Stimulated activated CD4-positive, alpha-beta T cell treated with anti-CD3 and anti-CD28 coated beads, Interleukin-1b, Interleukin-23, amount 100 ng/mL, for 1 hour (primary cell): ENCODE measurements at places on chromosomes 12 and 14.

- no peak for DNase-seq
These were observed 8.8 kb downstream of the BCL7A start for GRCh38 chr12:122030424-122031035.

DNA sequence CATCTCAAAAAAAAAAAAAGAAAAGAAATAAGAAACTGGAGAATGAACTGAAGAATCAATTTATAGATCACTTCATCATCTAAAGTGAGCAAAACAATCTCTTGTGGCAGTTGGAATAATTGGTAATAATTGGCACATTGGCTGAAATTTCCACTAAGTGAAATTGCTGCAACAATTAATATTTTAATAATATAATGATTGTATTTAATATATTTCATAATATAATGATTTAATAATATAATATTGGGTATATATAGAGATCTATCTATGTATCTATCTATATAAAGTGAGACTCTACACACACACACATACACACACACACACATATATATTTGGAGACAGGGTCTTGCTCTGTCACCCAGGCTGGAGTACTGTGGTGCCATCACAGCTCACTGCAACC, 81.2 kb upstream of the PRICKLE1 start:
- DNase-seq, result no peak

GRCh38 chr12:92961949-92962348, 32.9 kb upstream of the EEA1 start:
- no peak for DNase-seq

DNA sequence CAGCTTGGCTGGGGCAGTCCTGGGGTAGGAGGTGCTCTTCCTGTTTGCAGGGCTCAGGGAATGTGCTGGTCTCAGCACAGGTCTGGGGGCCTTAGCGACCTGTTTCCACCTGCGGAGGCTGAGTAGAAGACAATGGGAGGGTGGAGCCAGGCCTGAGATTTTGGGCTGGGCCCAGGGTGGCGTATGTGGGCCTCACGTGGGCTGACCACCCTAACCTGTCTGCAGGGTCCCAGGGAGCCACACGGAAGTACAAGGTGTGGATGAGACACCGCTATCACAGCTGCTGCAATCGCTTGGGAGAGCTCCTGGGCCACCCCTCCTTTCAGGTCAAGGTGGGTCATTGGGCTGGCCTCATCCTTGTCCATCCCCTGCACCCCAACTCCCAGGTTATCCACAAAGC, 1.1 kb downstream of the NOC4L start:
- no peak for DNase-seq

DNA sequence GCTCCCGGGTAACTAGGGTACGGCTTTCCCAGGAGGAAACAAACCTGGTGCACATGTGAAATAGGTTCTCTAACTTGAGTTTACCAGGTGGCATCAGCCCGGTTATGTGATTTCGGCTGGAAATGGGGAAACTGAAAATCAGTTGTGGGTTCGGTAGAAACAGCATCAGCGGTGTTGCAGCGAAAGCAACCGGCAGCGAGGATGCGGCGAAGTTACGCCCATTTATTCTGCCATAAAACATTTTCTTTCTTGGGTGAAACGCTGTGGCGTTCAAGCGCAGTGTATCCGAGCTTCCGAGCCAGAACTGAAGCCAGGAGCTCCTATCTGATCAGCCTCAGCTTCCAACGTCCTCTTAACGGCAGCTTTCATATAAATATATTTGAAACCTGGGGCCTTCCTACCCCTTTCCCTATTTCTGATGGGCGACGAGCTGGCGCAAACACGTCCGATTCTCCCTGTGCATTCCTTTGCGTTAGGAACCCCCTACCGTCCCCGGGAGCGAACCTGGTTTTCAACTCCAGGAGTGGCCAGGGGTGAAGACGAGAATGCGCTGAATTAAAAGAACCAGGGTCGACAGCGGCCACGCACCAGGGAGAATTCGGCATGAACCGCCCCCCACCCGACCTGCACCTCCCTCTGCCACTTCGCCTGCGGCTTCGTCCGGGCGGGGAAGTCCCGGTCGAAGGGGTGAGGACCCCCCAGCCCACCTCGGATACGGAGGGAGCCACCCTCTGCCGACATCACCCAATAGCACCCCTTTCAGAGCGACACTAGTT, 1.6 kb downstream of the DPF3 start:
- no peak for DNase-seq

DNA sequence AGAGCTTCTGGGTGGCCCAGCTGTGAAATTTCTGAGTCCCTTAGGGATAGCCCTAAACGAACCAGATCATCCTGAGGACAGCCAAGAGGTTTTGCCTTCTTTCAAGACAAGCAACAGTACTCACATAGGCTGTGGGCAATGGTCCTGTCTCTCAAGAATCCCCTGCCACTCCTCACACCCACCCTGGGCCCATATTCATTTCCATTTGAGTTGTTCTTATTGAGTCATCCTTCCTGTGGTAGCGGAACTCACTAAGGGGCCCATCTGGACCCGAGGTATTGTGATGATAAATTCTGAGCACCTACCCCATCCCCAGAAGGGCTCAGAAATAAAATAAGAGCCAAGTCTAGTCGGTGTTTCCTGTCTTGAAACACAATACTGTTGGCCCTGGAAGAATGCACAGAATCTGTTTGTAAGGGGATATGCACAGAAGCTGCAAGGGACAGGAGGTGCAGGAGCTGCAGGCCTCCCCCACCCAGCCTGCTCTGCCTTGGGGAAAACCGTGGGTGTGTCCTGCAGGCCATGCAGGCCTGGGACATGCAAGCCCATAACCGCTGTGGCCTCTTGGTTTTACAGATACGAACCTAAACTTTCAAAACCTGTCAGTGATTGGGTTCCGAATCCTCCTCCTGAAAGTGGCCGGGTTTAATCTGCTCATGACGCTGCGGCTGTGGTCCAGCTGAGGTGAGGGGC, 38.9 kb downstream of the DAD1 start:
- DNase-seq, result no peak

GRCh38 chr12:131826097-131826928, 1.9 kb upstream of the MMP17 start:
- DNase-seq, result no peak

DNA sequence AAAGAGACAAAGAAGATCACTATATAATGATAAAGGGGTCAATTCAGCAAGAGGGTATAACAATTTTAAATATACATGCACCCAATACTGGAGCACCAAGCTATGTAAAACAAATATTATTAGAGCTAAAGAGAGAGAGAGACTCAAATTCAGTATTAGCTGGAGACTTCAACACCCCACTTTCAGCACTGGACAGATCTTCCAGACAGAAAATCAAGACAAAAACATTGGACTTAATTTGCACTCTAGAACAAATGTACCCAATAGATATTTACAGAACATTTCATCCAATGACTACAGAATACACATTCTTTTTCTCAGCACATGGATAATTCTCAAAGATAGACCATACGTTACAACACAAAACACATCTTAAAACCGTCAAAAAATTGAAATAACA, 81.0 kb downstream of the KLHL28 start:
- no peak for DNase-seq

GRCh38 chr14:86022031-86022629, 492.2 kb downstream of the FLRT2 start:
- DNase-seq, result no peak

GRCh38 chr12:93010461-93010860, 81.4 kb upstream of the EEA1 start:
- no peak for DNase-seq

GRCh38 chr14:52706286-52706685, 714 bp upstream of the PSMC6 start:
- DNase-seq, result no peak

GRCh38 chr12:3489057-3489456, 1.9 kb upstream of the PRMT8 start:
- DNase-seq, result no peak

GRCh38 chr14:99559286-99559990, 44.6 kb downstream of the CCDC85C start:
- DNase-seq, result no peak

DNA sequence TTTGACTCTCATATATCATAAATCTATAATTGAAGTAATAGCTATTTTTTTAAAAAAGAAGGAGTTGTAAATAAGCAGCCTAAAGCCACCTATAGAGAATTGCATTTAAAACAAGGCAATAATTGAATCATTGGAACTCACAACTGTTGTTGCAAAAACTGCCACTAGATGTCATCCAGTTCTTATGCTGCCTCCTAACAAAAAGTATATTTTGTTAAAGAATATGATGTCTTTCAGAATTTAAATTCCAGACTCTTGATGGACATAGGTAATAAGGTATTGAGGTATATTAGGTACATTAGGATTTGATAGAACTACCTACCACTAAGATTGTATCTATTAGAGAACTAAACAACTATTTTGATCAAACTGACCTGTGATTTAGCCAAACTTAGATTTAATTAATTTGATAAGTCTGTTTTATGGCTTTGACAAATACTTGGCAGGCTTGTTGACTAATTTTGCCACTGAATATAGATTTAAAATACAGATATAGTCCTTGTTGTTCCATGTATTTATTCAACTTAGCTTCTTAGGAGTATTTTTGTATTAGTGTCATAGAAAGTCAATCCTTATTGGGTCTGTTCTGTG, 401.4 kb downstream of the RPL10L start:
- DNase-seq, result no peak

DNA sequence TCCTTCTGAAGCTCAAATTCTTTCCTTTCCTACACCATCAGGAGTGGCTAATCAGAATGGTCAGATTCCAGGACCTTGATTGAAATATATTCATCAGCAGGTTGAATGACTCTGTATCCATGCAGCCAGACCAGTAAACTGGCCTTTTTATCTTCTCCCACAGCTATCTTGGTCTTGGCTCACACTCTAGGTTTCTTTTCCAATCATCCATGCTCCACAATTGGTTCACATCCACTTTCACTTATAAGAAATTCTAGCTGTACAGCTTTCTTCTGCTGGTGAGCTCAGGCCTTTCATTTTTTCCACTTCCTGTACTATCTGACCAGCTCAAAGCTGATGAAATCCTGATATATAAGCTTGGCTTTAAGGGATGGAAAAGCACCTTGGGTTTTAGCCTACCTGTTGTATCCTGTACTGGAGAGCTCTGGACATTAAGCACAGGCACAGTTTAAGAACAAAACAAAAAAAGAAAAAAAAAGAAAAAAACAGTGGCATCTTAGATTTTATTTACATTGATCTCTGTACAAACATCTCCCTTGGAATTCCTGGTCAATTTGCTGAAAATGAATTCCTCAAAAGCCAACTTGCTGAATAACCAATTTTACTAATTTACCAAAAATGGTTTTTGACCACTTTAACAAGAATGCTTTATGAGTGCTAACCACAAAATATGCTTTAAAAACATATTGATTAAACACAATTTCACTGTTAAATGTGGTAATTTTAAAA, 91.6 kb upstream of the PAWR start:
- DNase-seq, result no peak

DNA sequence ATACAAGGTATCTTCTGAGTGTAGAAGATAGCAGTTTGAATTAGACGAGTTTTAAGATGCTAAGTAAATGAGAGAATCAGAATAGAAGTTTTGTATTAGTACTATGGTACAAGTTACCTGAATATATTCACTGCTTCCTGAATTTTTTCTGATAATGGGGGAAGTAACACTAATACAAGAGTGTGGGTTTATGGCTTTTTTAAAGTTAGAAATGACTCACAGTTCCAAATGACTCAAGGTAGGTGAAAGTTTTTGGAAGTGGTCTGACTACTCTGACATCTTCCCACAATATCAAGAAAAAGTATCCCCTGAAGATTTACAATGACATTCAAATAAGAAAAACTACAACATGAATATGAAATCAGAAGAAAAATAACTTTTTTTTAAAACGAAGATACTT, 123.7 kb upstream of the GARIN6 start:
- no peak for DNase-seq

GRCh38 chr14:36791402-36791801, 129.7 kb downstream of the PAX9 start:
- DNase-seq, result no peak

DNA sequence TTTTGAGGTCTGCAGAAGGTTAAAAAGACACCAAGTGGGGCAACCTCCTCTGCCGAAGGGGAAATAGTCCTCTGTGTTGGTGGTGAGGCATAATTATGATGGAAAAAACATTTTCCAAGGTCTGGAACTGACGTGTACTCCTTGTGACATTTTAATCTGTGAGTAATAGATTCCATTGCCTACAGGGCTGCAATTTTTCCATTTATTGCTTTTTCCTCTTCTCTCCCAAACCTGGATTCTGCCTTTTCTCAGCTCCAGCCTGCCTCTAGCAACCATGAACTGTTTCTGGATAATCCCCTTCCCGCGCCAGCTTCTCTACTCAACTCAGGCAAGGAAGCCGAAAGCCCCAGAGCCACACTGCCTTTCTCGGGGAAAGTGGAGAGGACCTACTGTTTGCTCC, 230.1 kb upstream of the PLXNC1 start:
- DNase-seq, result no peak

DNA sequence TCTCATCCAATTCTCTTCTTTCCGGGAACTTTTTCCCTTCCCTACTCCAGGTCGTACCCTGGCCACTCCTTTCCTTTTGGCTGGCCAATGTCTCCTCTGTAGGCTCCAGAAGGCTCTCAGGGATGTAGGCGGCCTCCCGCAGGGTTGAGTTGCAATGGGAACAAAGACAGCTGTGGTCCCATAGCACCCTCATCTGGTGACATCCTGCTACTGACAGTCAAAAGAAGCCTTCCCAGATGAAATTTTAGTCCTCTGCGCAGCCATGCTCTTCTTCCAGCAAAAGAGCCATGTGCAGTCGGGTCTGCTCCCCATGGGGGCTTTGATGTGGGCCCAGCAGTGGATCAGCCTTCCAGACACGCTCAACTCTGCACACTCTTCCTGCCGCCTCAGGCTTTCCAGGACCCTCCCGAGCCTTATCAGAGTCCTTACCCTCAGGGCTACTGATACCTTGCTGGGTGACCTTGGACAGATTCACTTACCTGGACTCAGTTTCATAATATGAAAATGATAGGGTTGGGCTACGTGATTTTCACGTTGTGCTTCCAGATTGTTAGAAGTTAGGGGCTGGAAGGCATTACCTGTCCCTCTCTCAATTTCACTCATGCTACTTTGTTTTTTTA, 5.5 kb upstream of the CELA1 start:
- DNase-seq, result no peak

GRCh38 chr14:35867280-35867629, 41.1 kb downstream of the BRMS1L start:
- no peak for DNase-seq

GRCh38 chr12:104956870-104957718, 996 bp downstream of the SLC41A2 start:
- no peak for DNase-seq
